ENCODE measurements at places on chromosomes 4 and X. TPM values are rescaled to one million over a fixed set of nuclear protein-coding genes. Genes with fewer than 3 reads are reported as not detected.

DNA sequence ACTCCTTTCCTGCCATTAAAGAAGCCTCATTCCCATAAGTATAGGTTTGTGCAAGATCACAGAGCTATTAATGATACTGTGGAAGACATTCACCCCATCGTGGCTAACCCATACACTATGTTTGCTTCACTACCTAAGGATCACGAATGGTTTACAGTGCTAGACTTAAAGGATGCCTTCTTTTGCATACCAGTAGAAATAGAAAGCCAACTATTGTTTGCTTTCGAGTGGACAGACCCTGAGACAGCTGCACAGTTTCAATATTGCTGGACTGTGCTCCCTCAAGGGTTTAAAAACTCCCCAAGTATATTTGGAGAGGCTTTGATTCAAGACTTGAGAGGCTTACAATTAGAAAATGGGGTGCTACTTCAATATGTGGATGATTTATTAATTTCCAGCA, 16.0 kb upstream of the PAPSS1 start:
- H3K27me3 ChIP-seq, result no peaks in the 10 kb centered on the region
- peaks cover 8% of the 10 kb centered on the region for H3K4me1 ChIP-seq
- no peak for DNase-seq
- H3K27ac ChIP-seq, result no peak overlapping the region

- DNase-seq, result no peak
- H3K27me3 ChIP-seq, result no peaks in the 10 kb centered on the region
- no peaks in the 10 kb centered on the region for H3K36me3 ChIP-seq
- H3K4me1 ChIP-seq, result no peaks in the 10 kb centered on the region
These were observed 53.4 kb downstream of the GABRB1 start for GRCh38 chr4:47084795-47085194.

DNA sequence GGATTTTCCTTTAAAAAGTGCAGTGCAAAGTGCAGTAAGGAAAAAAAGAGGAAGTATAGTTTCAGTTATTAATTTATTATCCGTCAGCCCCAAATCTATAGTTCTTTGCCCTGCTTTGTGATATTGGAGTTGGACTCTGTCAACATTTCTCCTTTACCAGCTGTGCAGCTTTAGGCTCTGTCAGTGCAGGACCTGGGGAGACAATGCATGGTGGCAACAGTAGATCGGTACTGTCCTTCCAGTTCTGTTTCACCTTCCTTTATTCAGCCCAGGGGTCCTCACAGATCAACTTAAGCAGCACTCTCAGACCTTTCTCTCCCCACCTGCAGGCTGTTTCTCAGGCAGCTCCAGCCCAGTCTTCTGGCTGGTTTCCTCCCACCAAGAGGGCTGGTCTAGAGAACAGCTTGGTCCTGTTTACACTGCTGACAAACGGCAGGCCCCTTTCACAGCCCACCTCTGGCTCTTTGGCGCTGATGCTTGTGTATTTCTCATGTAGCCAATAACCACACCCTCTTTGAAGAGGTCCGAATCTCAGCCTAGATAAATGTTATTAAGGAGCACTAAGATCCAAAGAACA, 71.6 kb downstream of the MCUB start:
- no peaks in the 10 kb centered on the region for H3K36me3 ChIP-seq
- no peak overlapping the region for H3K4me3 ChIP-seq
- H3K27me3 ChIP-seq, result no peaks in the 10 kb centered on the region
- DNase-seq, result no peak
- H3K27ac ChIP-seq, result no peak overlapping the region
- H3K4me1 ChIP-seq, result no peaks in the 10 kb centered on the region

- no peak overlapping the region for H3K27ac ChIP-seq
- no peak overlapping the region for H3K4me3 ChIP-seq
- peak; percentile 26 for DNase-seq
- peaks cover 5% of the 10 kb centered on the region for H3K27me3 ChIP-seq
- H3K36me3 ChIP-seq, result no peaks in the 10 kb centered on the region
These were observed 11.2 kb upstream of the SPARCL1 start for GRCh38 chr4:87540146-87541058.

DNA sequence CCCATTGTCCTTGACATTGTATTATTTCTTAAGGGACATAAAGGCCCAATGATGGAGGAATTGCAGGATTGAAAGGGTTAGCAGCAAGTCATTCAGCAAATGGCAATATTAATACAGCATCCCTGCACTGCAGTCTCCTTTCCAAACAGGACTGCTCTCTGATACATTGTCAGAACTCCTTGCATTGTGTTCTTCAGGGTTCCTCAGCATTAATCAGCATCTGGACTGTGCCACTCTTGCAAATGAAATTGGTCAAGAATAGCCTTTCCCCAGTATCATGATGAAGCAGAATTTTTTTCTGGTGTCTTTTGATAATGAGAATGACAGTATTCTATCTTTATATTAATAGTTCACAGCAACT, 272.6 kb upstream of the HAND2 start:
- no peaks in the 10 kb centered on the region for H3K36me3 ChIP-seq
- H3K4me1 ChIP-seq, result no peaks in the 10 kb centered on the region
- no peak overlapping the region for H3K4me3 ChIP-seq
- DNase-seq, result peak; percentile 39

- no peaks in the 10 kb centered on the region for H3K36me3 ChIP-seq
- DNase-seq, result peak; percentile 22
- H3K4me1 ChIP-seq, result no peaks in the 10 kb centered on the region
These were observed 95.8 kb upstream of the EFHC2 start for GRCh38 chrX:44439242-44439794.

The CYSLTR1 gene
- total RNA-seq, result under 0.01 TPM

GRCh38 chrX:136115126-136115903, 32.0 kb upstream of the FHL1 start:
- H3K27ac ChIP-seq, result no peak overlapping the region
- H3K4me1 ChIP-seq, result peaks cover 9% of the 10 kb centered on the region
- no peaks in the 10 kb centered on the region for H3K36me3 ChIP-seq
- no peak overlapping the region for H3K4me3 ChIP-seq

- peak; percentile 98 for DNase-seq
- peaks cover 13% of the 10 kb centered on the region for H3K36me3 ChIP-seq
These were observed at the start of gene PDS5A for GRCh38 chr4:39977489-39978377. Gene PDS5A (minus strand): TSS chr4:39977911. CDS start chr4:39976577, 1,334 bp downstream.

DNA sequence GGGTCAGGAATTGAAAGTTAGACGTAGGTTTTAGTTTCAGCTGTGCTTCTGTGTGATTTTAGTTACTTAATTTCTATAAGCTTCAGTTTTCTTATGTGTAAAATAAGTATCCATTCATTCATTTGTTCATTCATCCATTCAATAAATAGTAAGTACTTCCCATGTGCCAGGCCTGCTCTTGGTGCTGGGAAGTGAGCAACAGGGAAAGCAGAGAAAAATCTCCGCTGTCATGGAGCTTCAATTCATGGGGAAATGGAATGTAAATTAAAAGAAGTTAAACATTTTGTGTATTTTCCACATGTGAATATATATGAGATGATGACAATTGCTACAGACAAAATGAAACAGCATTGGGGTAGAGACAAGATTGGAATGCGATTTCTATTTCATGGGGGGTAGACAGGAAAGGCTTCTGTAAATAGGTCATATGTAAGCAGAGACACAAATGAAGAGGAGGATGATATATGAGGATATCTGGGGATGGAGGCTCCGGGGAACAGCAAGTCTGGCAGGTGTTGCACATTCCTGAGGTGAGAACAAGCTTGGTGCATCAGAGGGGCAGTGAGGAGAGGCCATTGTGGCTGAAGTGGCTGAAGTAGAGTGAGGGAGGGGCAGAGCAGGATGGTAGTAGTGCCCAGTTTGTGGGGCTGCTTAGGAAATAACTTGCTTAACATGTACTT, 66.2 kb downstream of the FHIP1A start:
- H3K27me3 ChIP-seq, result no peaks in the 10 kb centered on the region
- no peak for DNase-seq
- no peak overlapping the region for H3K27ac ChIP-seq

DNA sequence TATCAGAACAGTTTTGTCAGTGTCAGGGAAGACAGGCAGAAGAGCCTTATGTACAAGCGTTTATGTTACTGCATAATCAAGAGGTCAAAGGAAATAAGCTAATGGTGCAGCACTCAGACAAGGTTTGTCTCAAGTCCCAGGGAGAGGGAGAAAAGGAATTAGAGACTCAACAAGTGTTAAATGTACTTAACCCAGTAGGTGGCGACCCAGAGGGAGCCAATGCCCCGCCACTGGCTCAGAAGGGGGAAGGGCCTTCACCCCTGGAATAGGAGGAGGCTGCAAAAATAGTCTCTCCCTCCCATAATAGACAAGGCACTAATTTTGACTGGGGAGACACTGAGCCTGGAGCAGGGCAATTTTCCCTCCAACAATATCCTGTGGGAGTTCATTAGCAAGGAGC, 14.1 kb upstream of the PAPSS1 start:
- H3K4me1 ChIP-seq, result no peaks in the 10 kb centered on the region
- no peak for DNase-seq
- H3K27ac ChIP-seq, result no peak overlapping the region
- H3K36me3 ChIP-seq, result no peaks in the 10 kb centered on the region

The FGG gene
- not detected for total RNA-seq

The TRIM75 gene
- not detected for total RNA-seq

DNA sequence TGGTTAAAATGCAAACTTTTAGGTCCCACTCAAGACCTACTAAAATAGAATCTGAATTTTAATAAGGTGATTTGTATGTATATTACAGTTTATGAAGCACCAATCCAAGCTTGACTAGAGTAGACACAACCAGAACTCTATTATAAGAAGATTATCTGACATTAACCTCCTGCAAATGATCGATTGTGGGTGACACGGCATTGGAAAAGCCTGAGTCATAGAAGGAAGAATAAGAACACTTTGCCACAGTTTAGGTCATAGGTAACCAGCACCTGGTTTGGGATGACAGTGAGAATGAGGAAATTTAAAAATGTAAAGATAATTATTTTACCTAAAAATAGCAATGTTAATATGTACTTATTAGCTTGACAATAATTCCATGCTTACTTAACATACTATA, 15.2 kb downstream of the PDGFC start:
- no peak overlapping the region for H3K4me3 ChIP-seq
- H3K27me3 ChIP-seq, result no peaks in the 10 kb centered on the region
- peaks cover 5% of the 10 kb centered on the region for H3K36me3 ChIP-seq
- DNase-seq, result no peak

The GLUD2 gene
- 1.8 TPM for total RNA-seq

GRCh38 chr4:56732301-56732700, 51.2 kb upstream of the HOPX start:
- no peak overlapping the region for H3K27ac ChIP-seq
- peaks cover 3% of the 10 kb centered on the region for H3K4me1 ChIP-seq
- no peaks in the 10 kb centered on the region for H3K36me3 ChIP-seq
- H3K4me3 ChIP-seq, result no peak overlapping the region
- peak; percentile 65 for DNase-seq

DNA sequence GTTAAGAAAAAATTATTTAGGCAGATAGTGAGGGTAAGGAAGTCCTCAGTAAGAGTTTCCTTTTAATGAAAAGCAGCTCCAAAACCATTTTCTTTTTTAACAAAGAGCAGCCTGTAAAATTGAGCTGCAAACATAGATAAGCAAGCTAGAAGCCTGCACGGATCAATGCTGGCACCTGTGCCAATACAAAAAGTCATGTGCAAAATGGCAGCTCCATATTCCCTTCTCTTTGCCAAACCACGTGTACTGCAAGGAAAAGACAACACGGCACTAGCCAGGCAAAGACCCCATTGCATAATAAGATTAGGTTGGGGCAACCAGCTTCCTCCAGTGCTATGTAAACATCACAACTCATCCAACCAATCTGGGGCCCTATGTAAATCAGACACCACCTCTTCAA, 268.4 kb upstream of the INTU start:
- no peak for DNase-seq
- no peaks in the 10 kb centered on the region for H3K36me3 ChIP-seq
- H3K4me1 ChIP-seq, result no peaks in the 10 kb centered on the region
- H3K4me3 ChIP-seq, result no peak overlapping the region

The PDGFC gene
- 147 TPM for total RNA-seq

The HSFX3 gene
- not detected for total RNA-seq

- H3K27me3 ChIP-seq, result no peaks in the 10 kb centered on the region
- no peaks in the 10 kb centered on the region for H3K36me3 ChIP-seq
- no peak overlapping the region for H3K27ac ChIP-seq
- no peak overlapping the region for H3K4me3 ChIP-seq
These were observed 378.6 kb downstream of the UNC5C start for GRCh38 chr4:95170176-95170575.

- no peak overlapping the region for H3K4me3 ChIP-seq
- no peaks in the 10 kb centered on the region for H3K36me3 ChIP-seq
- no peaks in the 10 kb centered on the region for H3K27me3 ChIP-seq
- no peak overlapping the region for H3K27ac ChIP-seq
These were observed 187.9 kb downstream of the LRBA start for GRCh38 chr4:150827226-150827625.

DNA sequence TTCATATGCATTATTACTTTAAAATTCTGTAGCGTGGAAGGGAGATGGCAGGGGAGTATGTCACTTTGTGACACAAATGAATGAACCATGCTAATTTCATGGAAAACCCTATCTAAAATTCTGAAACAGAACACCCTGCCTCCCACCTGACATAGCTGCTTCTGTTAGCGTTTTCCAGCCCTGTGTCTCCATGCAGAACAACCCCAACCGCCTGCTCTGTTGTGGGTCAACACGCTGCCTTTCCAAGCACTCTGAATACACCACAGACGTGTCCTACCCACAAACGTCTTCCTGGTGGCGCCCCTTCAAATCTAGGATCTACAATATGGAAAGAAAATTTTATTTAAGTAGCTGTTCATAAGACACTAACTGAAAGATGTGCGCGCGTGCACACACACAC, 238.6 kb downstream of the TRIML1 start:
- H3K27me3 ChIP-seq, result no peaks in the 10 kb centered on the region
- H3K36me3 ChIP-seq, result no peaks in the 10 kb centered on the region
- no peaks in the 10 kb centered on the region for H3K4me1 ChIP-seq
- H3K4me3 ChIP-seq, result no peak overlapping the region
- no peak overlapping the region for H3K27ac ChIP-seq
- DNase-seq, result no peak

The SPANXC gene
- total RNA-seq, result not detected

DNA sequence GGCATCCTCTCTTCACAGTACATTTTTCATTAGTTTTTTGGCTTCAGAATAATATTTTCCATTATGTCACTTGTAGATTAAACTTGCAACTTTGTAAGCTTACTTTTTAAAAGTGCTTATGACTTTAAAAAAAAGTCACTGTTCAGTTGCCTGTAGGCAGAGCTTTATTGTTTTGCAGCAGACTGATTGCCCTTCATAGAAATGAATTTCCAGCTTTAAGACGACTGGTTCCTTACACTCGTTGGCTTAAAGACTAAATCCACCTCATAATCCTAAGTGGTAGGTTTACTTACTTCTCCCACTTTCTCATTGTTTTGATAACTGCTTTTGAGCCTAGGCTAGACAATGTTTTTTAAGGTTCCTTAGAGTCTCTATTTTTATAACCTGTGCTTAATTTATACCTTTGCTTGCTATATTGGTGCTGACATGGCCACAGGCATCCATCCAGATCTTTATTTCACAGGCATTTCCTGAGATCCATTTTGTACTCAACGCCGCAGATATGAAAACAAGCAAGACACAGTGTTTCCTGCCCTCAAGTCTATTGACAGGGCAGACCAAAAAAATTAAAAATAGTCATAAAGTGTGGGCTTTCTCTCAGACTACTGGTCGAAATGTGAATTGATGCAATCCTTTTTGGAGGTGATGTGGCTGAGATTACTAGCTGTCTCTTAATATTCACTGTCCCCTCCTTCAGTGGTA, 12.6 kb upstream of the IL13RA2 start:
- no peak overlapping the region for H3K4me3 ChIP-seq
- no peaks in the 10 kb centered on the region for H3K36me3 ChIP-seq
- no peak for DNase-seq

GRCh38 chr4:80446664-80447063, 111.1 kb downstream of the CFAP299 start:
- H3K4me3 ChIP-seq, result no peak overlapping the region
- H3K27ac ChIP-seq, result peak overlapping the region; percentile 42
- no peaks in the 10 kb centered on the region for H3K27me3 ChIP-seq
- peaks cover 13% of the 10 kb centered on the region for H3K4me1 ChIP-seq

All from osteoblast (primary cell).